GM23248 (cell line): ENCODE measurements at places on chromosomes 12 and 14. TPM values are rescaled to one million over a fixed set of nuclear protein-coding genes. Genes with fewer than 3 reads are reported as not detected.

The HCAR3 gene
- total RNA-seq, result not detected in 2 replicates

The PTPN11 gene
- 71.5 and 89.5 TPM in 2 replicates for total RNA-seq

The RPS6KL1 gene
- 0.38 and 1.4 TPM in 2 replicates for total RNA-seq

The HOTAIR gene
- total RNA-seq, result not detected in 2 replicates

The CLEC4C gene
- not detected in 2 replicates for total RNA-seq

The GPR68 gene
- total RNA-seq, result 8.6 and 10.6 TPM in 2 replicates

The JPH4 gene
- total RNA-seq, result not detected in 2 replicates

The KRT73 gene
- not detected in 2 replicates for total RNA-seq

The SNRPF gene
- 5.1 and 10.4 TPM in 2 replicates for total RNA-seq

The PRKD1 gene
- 21.0 and 24.2 TPM in 2 replicates for total RNA-seq

The SPX gene
- 0.63 and 1.2 TPM in 2 replicates for total RNA-seq

The TEX52 gene
- total RNA-seq, result not detected in 2 replicates

The STAC3 gene
- total RNA-seq, result 0.32 and 1.3 TPM in 2 replicates

The SOX5 gene
- total RNA-seq, result not detected in 2 replicates
